ENCODE measurements at places on chromosomes 12 and 14.

- no peak for DNase-seq
Measured at GRCh38 chr12:31958569-31959160, 550 bp upstream of the RESF1 start.

GRCh38 chr12:83016218-83016835, 329.6 kb downstream of the TMTC2 start:
- DNase-seq = no peak

GRCh38 chr12:128394137-128394536, 127.2 kb downstream of the TMEM132C start:
- peak; percentile 25 for DNase-seq

GRCh38 chr12:40225984-40226602, 1.3 kb downstream of the LRRK2 start:
- no peak for DNase-seq

- no peak for DNase-seq
Measured at GRCh38 chr14:53748691-53749090, 207.9 kb downstream of the BMP4 start.

GRCh38 chr14:97346675-97347074, 549.5 kb downstream of the VRK1 start:
- no peak for DNase-seq

DNA sequence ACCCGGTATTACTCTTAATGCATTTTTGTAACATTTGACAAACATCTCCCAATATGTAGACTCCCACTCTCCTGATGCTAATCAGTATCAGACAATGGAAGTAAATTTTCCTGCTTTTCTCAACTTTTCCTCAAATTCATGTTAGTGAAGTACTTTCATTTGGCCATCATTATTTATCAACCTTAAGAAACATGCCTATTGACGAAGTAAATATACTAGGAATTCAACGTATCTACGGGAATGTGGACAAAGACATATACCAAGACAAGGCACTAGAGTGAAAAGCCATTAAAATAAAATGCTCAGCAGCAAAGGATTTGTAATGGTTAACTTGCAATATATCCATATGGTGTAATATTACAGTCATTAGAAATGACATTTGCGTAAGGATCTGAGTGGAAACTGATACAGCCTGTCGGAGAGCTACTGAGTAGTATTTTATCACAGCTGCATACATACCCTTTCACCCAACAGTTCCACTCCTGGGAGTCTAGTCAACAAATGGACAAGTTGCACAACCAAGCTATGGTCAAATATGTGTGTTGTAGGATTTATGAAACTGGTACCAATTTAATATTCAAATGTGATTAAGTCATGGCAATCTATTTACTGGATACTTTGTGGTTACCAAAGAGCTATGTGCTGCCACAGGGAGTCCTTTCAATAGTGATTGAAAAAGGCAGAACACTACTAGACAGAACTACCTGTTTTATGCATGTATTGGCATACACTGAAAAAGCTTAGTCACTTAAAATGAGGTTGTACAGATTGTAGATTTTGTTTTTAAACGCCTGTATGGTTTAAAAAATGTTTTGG, 26.5 kb downstream of the NUDT4 start:
- no peak for DNase-seq

GRCh38 chr14:49970474-49971147, 77.7 kb downstream of the ARF6 start:
- DNase-seq = no peak

DNA sequence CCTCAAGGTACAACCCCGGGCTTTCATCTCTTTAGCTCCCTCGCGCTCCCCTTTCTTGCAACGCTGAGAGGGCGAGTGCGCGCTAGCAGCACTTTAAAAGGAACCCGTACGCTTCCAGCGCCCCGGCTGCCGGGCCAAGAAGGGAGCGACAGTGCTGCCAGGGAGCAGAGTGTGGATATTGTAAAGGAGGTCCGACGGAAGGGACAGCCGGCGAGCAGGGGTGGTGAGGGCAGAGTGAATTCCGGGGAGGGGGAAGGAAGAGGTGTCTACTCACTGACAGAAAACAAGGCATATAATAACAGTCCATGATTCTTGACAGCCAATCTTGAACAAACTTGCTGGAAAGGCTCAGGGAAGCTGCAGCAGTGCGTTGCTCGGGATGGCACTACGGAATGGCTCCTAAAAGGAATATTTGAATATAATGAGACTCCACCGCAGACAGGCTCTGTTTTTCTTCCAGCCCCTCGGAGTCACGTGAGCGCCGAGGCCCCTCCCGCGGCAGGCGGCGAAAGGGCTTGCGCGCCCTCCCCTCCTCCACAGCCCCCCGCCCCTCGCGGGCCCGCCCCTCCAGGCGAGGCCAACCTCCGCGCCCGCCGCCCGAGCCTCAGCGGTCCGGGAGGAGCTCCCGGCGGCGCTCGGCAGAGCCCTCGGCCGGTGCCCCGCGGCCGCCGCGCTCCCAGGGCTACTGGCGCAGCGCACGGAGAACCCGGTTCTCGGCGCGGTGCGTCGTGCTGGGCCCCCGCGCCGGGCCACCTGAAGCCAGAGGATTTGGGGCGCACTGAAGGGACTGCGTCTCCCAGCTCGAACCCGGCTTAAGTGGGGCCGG, 3.4 kb downstream of the BMP4 start:
- DNase-seq = peak; percentile 73

DNA sequence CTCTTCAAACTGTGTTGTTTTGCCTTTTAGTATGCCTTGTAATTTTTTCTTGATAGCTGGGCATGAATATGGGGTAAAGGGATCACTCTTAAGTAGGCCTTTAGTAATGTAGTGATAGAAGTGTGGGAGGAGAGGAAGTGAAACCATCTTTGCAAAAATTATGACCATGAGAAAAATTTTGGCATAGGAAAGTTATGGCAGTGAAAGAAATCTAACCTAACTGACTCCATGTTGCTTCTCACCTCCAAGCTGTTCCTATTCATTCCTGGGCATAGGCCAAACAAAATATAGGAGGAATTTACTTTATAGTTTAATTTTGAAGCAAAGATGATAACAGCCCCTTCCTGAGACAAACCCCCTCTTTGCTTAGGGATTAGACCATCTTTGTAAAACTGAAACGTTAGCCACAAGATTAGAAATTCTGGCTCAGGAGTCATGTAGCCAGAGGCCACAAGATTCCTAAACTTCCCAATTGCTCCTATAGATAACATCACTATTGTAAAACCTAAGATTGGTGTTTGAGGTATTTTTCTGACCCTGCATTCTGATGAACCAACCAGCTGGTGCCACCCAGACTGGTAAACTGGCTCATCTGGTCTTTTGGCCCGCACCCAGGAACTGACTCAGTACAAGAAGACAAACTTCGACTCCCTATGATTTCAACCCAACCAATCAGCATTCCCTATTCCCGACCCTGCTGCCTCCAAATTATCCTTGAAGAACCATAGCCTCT, 45.8 kb downstream of the CRADD start:
- peak; percentile 70 for DNase-seq

DNA sequence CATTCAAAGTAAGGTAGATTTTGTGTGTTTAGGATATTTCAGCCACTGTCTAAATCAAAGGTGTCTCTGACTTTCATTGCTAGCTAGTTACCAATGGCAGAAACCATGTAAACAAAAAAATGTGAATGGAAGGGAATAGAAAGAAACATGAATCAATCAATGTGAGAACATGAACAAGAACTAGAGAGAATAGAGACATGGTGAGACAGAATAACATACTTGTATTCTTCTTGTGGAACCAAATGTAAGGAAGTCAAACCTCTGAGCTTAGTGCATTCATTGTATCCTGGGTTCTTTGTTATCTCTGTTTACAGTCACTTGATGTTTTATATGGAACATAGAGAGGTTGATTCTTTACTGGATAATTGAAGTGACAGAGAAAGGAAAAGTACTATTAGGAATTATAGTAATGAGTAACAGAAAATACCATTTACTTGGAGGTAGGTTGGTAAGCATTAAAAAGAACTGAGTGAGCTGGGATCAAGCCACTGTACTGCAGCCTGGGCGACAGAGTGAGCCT, 2.6 kb upstream of the WNK1 start:
- no peak for DNase-seq

DNA sequence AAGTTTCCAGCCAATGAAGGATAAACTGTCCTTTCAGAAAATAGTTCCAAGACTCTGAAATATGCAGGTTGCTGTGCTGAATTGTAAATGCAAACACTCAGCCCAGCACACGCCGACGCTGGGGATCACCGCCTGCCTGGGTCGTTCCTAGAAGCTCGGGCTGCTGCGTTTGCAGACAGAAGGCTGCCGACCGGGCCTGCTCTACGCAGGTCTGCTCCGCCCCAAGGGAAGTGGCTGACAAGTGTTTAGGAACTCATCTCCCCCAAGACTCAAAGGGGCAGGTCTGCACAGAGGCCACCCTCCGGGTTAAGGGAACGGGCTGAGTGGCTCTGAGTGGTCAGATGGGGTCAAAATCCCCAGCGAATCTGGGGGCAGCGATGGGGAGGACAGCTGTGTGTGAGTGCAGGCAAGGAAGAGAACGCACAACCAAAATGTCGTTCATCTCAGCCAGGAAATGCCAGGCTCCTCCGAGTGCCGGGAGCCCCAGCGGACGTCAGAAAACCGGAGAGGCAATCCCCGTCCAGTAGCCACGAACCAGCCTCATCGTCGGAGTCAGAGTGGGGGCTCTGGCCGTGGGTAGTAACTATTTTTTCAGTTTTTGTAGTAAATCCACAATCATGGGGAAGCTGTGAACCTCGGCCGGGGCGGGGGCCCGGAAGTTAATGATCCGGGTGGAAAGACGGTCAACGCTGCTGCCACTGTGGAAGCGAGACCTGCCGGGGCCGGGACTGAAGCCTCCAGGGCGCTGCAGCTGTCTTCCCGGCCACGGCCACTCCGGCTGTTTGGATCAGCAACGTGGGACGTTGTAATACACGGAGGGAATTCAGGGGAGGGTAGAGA, 6.0 kb downstream of the GALNT9 start:
- no peak for DNase-seq
